ENCODE measurements at places on chromosomes 5 and 9. TPM values are rescaled to one million over a fixed set of nuclear protein-coding genes. Genes with fewer than 3 reads are reported as not detected.

The RNF183 gene
- total RNA-seq: 0.13 TPM

The LURAP1L gene
- total RNA-seq: 6.5 TPM

The CFAP77 gene
- total RNA-seq: not detected

The GPR151 gene
- total RNA-seq: not detected

The GABRA1 gene
- not detected for total RNA-seq

The IL13 gene
- total RNA-seq: not detected

The MARCHF6 gene
- 39.5 TPM for total RNA-seq

The CCL21 gene
- total RNA-seq: not detected

The MTAP gene
- total RNA-seq: 74.1 TPM

The TAS2R1 gene
- total RNA-seq: not detected

The LEAP2 gene
- 23.9 TPM for total RNA-seq

The IFNA21 gene
- not detected for total RNA-seq

The ZNF79 gene
- 8.1 TPM for total RNA-seq

The TSTD2 gene
- total RNA-seq: 16.0 TPM

The FOXI1 gene
- total RNA-seq: not detected

The FAM221B gene
- not detected for total RNA-seq

The TTLL11 gene
- 3.1 TPM for total RNA-seq

The LRRC70 gene
- total RNA-seq: 0.71 TPM

The GZMA gene
- total RNA-seq: not detected

The UGT3A1 gene
- not detected for total RNA-seq

The IL4 gene
- total RNA-seq: not detected

The PCDHB7 gene
- not detected for total RNA-seq

The IL7R gene
- total RNA-seq: not detected

The TSSK1B gene
- not detected for total RNA-seq

The HMCN2 gene
- not detected for total RNA-seq

The SPINK6 gene
- total RNA-seq: not detected

The SNX2 gene
- 125 TPM for total RNA-seq

The ALDH1B1 gene
- 159 TPM for total RNA-seq

The CER1 gene
- total RNA-seq: not detected

The TLX3 gene
- not detected for total RNA-seq

The IFNA14 gene
- total RNA-seq: not detected

The HOMER1 gene
- total RNA-seq: 24.8 TPM

The AUH gene
- 35.7 TPM for total RNA-seq

The PDGFRB gene
- total RNA-seq: 4.0 TPM

The PHF24 gene
- total RNA-seq: not detected

The ZNF484 gene
- total RNA-seq: 13.5 TPM

The PFN3 gene
- total RNA-seq: not detected

The PCDHGA2 gene
- not detected for total RNA-seq

The PCDHA11 gene
- total RNA-seq: 0.07 TPM

The ARL14EPL gene
- total RNA-seq: not detected

The ADAMTS2 gene
- total RNA-seq: 0.24 TPM

The HBEGF gene
- total RNA-seq: 1.7 TPM

The SLC44A1 gene
- total RNA-seq: 30.4 TPM

The CNTNAP3B gene
- total RNA-seq: 1.2 TPM

The IGIP gene
- total RNA-seq: 2.4 TPM

The NXNL2 gene
- not detected for total RNA-seq

The TAF1L gene
- total RNA-seq: not detected

The ANKDD1B gene
- 0.14 TPM for total RNA-seq

The C5orf24 gene
- total RNA-seq: 52.6 TPM

The KCNMB1 gene
- total RNA-seq: not detected

The INSYN2B gene
- not detected for total RNA-seq

The TGFBI gene
- total RNA-seq: 275 TPM

The NDUFAF2 gene
- 111 TPM for total RNA-seq

The FOXD4L3 gene
- total RNA-seq: not detected

The LCN15 gene
- 0.29 TPM for total RNA-seq

The SLC34A3 gene
- total RNA-seq: 0.38 TPM

The PCDHA3 gene
- total RNA-seq: not detected

The FOXD4 gene
- total RNA-seq: 0.18 TPM

The MARVELD2 gene
- 15.4 TPM for total RNA-seq

Measured in HepG2 (cell line).